HCT116 (cell line): ENCODE measurements at places on chromosomes 16 and 17.
A peak's percentile ranks its signal among the peaks of the same experiment; 100 is the strongest.

DNA sequence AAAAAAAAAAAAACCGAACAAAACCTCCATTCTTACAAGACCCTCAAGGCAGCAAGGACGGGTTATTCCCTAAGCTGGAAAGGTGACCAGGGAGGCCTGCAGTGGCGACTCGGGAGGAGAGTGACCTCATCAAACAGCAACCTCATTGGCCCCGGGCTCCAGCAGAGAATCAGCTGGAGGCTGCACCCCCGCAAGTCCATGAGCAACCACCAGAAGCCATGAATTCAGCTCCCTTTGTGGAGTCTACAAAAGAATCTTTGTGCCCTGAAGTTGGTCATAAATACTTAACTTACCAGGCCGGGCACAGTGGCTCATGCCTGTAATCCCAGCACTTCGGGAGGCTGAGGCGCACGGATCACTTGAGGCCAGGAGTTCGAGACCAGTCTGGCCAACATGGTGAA is 80.9 kb upstream of the CREBBP start:
- DNase-seq: no peak

DNA sequence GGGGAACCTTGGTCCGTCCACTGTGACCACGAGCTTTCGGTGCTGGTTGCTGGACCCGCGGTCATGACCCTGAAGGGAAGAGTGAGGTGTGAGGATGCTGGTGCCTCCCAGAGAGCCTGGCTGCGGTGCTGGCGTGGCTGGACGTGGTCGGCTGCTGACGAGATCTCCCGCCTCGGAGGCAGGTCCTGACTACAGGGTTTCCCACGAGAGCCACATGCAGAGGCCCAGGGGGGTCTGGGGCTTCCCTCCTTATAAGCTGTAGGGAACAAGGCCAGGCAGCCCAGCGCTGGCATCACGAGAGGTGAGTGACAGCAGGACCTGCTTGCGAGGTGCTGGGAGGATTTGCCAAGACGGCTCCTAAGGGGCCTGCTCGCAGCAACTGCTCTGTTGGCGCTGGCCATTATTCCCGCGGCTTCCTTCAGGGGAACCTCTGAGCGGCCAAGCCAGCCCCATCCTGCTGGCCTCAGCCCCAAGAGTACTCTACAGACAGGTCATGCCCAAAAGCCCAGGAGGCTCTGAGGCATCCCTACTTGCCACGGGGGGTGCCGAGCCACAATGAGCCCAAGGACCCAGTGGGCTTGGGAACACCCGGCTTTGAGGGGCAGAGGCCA is 134.8 kb downstream of the FOXL1 start:
- no peak for DNase-seq

GRCh38 chr16:3645504-3646347 is 8.8 kb upstream of the DNASE1 start:
- no peak for DNase-seq

DNA sequence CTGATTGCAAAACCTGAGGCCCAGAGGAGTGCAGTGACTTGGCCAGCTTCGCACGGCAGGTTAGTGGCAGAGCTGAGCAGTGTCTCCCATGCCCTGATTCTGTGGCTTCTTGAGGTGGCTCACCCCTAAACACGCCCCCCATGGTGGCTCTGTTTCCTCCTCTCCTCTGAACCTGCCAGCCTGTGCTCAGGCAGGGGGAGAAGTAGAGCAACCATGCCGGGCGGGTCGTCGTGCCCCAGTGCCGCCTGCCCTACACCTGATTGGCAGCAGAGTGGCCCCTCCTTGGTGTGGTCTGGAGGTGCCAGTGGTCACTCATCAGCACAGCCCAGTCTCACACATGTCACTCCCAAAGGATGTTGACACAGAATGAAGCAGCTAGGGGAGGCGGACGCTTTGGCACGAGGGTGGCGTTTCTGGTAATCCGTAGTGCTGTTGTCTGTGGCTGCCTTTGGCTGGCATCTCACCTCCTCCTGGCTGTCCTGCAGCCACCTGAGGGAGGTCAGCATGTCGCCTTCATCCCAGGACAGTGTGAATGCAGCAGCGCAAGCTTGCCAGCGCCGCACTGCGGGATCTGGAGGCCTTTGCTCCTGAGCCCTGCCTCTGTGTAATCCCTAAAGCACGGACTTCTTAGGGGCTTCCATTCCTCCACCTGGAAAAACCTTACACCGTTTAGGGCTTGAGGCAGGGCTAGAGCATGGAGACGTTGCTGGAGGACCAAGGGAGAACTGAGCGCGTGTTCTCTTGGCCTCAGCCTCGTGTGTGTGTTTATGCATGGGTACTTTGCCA is 294.7 kb downstream of the SEC14L1 start:
- no peak for DNase-seq

- no peak for DNase-seq
Observed at GRCh38 chr16:81992859-81993258, 18.4 kb downstream of the SDR42E1 start.

- DNase-seq: no peak
Observed at GRCh38 chr16:12002447-12003006, 26.0 kb downstream of the SNX29 start.

GRCh38 chr16:89764711-89765201 is 43.4 kb downstream of the ZNF276 start:
- DNase-seq: no peak

- no peak for DNase-seq
Observed at GRCh38 chr16:78390092-78390491, 290.6 kb downstream of the WWOX start.

DNA sequence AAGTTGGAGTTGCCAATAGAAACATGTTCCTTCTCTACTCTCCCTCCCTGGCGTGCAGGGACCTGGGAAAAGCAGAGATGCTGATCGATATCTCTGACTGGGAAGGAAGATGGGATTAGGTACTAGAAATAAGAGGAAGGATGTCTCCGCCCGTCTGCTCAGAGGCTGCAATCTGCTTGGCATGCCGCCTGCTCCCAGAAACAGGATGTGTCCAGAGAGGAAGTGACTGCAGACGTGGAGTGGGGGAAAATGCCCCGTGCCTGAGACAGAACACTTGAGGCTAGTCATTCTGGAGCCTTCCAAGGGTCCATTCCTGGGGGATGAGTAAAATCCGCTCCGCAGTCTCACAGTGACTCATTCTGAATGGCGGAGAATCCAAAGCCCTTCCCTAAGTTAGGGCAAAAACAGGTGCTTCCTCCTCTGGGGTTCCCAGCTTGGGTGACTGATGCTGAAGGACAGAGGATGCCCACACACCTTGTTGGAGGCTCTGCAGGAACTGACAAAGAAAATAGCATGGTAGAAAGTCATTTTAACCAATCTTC is 45.0 kb upstream of the SMURF2 start:
- DNase-seq: peak; percentile 100

- no peak for DNase-seq
Observed at GRCh38 chr16:89481356-89481955, 8.9 kb downstream of the ANKRD11 start.

- no peak for DNase-seq
Observed at GRCh38 chr16:72164691-72165090, 7.3 kb downstream of the PMFBP1 start.

- no peak for DNase-seq
Observed at GRCh38 chr17:29594519-29595090, 1.7 kb downstream of the ANKRD13B start.

DNA sequence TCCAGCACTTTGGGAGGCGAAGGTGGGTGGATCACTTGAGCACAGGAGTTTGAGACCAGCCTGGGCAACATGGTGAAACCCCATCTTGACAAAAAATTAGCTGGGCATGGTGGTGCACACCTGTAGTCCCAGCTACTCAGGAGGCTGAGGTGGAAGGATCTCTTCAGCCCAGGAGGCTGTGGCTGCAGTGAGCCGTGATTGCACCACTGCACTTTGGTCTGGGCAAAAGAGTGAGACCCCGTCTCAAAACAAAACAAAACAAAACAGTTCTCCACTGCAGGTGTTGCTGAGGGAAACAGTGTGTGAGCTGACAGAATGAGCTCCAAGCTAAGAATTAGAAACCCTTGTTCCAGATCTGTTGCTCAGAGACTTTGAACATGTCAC is 35.2 kb upstream of the TBX2 start:
- DNase-seq: no peak

DNA sequence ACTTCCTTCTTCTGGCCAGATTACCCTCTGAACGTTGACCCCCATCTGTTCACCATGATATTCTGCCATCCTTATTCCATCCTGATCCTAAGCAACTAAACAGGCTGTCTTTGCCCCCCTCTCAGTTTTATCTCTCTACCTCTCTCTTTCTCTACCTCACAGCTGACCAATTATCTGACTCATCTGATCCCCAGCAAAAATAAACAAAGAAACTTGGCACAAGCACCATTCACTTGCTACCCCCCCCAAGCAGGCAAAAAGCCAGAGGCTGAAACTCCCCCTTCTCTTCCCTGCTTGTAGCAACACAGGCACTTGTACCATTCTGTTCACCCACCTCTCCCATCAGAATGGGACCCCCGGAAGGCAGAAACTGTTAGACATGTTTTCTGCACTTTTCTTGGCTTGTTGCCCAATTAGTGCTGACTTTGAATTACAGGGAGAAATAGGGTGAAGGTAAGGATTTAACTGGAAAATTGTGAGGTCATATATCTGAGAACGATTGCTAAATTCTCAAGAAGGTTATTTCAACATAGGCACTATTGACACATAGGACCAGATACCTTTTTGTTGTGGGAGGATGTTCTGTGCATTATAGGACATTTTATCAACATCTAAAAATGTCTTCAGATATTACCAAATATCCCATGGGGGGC is 163.2 kb downstream of the TOX3 start:
- no peak for DNase-seq

- no peak for DNase-seq
Observed at GRCh38 chr17:62876063-62876462, 67.9 kb upstream of the MARCHF10 start.

GRCh38 chr17:82845163-82845807 is 5.5 kb upstream of the ZNF750 start:
- DNase-seq: no peak

DNA sequence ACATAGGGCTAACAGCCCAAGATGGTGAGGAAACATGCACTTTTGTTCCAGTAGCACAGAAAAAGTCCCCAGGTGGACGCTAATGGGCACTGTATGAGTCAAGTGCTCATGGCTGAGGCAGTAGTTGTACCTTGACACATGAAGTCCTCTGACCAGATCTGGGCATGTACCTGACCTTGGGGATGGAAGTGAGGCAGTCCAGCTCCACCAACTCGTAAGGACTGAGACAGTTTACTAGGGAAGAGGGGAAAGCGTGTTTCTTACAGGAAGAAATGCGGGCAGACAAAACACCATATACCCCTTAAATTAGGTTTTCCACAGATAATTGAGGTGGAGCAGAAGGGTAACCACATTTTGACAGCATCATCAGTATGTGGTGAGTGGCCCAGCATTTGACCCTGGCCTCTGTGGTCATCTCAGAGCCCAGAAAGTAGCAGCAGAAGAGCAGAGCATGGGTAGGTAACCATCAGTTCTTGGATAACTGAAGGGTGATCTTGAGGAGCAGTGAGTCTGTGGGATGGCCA is 32.4 kb upstream of the METTL9 start:
- no peak for DNase-seq

DNA sequence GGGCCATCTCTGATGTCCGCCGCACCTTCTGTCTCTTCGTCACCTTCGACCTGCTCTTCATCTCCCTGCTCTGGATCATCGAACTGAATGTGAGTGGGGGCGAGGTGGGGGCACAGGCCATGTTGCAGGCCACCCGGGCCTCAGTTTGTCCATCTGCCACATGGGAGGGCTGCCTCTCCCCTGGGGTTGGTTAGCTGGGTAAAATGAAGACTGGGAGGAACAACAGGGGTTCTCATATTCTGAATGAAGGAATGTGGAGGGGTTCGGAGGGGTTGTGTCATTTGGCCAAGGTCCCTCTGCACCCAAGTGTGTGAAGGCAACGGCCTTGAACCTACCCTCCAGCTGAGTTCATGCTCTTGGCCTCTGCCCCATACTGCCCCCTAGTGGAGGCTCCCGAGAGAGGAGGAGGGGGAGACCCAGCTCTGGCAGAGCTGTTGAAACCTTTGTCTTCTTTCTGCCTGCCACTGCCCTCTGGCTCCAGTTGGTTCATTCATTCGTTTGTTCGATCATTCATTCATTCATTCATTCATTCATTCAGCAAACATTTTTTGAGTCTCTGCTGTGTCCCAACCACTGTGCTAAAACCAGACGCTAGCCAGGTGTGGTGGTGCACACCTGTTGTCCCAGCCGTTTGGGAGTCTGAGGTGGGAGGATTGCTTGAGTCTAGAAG is 11.4 kb upstream of the TCAP start:
- no peak for DNase-seq

- DNase-seq: no peak
Observed at GRCh38 chr16:81700071-81700779, 78.9 kb upstream of the PLCG2 start.

DNA sequence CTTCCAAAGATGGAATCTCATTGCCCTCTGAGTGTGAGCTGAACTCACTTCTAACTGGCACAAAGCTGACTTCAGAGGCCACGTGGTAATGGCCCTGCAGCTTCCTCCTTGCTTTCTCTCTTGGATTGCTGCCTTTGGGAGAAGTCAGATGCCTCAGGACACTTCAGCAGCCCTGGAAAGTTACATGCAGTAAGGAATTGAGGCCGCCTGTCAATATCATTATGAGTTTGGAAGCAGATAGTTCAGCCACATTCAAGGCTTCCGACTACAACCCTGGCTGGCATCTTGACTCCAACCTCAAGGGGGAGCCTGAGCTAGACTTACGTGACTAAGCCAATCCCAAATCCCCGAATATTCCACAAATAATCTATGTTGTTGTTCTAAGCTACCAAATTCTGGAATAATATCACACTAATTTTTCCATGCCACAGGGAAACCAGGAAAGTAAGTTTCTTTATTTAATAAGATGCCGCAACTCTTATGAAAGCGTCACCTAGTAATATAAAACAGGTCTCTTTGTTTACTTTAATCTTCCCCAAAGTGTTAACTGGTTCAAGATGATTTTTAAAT is 13.6 kb downstream of the CEP20 start:
- DNase-seq: peak; percentile 61

GRCh38 chr17:3024346-3024745 is 39.1 kb downstream of the OR1D5 start:
- DNase-seq: no peak

GRCh38 chr16:19601083-19601976 is 45.8 kb downstream of the VPS35L start:
- DNase-seq: peak; percentile 36

- DNase-seq: peak; percentile 38
Observed at GRCh38 chr17:20156196-20157000, 147.2 kb downstream of the SPECC1 start.

DNA sequence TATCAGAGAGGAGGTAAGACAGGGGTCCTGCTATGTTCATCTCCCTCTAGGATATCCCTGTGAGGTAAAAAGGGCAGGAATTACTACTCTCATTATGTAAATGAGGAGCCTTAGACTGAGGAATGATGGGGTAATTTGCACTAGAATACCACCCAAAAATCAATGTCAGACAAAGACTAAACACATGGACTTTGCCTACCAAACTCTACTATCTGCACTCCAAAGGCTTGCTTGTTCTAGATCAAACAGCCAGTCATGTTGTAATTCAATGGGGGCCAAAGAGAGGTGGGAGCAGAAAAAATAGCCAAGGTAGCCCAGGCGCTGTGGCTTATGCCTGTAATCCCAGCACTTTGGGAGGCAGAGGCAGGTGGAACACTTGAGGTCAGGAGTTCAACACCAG is 120.7 kb downstream of the LYRM1 start:
- no peak for DNase-seq
